ENCODE measurements at places on chromosomes 3 and 15.

GRCh38 chr3:155889212-155889611 is 18.8 kb downstream of the GMPS start:
- no peak for DNase-seq

DNA sequence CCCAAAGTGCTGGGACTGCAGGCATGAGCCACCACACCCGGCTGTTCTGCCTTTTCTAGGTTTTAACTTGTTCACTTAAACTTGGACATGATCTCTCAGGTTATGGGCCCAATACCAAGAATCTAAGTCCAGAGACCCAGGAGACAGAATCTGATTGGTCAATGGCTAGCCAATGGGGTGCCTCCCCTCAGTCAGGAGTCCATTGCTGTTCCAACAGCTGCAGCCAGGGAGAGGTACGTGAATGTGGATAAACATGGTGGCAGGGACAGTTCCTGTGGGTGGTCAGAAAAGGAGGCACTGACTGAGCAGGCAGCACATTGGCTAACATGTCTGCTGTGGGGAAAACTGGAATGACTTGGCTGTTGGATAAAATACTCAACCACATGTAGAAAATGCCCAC is 140.3 kb downstream of the RPLP1 start:
- DNase-seq: no peak

DNA sequence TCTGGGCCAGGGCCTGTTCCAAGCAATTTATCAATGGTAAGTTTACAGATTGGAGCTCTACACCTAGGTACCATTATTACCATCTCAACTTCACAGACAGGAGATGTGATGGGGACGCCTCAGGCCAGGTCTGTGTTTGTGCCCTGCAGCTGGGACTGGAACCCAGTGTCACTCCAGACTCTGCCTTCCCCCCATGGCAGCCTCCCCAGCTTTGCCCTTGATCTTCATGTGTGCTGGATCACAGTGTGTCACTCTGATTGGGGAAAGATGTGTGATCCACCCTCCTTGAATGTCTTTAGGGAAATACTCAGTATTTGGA is 59.6 kb downstream of the MGLL start:
- no peak for DNase-seq

GRCh38 chr3:158369279-158369678 is 201.7 kb upstream of the MLF1 start:
- no peak for DNase-seq

DNA sequence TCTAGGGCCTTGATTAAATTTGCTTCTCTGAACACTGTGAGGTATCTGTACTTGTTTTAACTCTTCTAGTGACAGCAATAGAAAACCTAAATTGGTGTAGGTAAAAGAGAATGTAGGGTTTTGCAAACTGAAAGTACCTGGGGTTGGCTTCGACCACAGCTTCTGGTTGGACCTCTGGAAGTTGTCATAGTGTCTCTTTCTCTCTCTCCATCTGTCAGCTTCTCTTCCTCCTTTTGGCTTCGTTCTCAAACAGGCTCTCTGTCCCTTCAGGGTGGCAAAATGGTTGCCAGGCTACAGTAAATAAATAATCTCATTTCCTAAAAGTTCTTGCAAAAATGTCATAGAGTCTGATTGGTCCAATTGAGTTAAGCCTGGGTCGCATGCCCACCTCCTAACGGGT is 149.3 kb upstream of the CTDSPL start:
- no peak for DNase-seq

DNA sequence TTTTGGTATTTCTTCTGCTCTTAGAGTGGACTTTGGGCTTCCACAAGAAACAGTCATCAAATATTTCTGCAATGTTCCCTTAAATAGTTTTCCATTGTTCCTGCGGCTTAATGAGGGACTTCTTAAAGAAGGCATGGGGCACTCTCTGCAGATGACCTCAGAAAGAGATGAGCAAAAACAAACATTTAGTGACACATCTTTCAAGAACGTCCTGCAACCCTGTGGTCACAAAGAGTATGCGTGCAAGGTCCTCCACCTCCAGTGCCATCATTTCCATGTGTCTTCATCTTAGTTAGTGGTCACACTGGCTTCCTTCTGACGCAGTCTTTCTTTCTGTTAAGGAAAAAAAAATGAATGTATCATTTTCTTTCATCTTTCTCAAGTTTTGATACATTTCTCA is 56.2 kb downstream of the GREM1 start:
- no peak for DNase-seq

GRCh38 chr3:4356220-4356540 is 53.0 kb downstream of the SETMAR start:
- no peak for DNase-seq

DNA sequence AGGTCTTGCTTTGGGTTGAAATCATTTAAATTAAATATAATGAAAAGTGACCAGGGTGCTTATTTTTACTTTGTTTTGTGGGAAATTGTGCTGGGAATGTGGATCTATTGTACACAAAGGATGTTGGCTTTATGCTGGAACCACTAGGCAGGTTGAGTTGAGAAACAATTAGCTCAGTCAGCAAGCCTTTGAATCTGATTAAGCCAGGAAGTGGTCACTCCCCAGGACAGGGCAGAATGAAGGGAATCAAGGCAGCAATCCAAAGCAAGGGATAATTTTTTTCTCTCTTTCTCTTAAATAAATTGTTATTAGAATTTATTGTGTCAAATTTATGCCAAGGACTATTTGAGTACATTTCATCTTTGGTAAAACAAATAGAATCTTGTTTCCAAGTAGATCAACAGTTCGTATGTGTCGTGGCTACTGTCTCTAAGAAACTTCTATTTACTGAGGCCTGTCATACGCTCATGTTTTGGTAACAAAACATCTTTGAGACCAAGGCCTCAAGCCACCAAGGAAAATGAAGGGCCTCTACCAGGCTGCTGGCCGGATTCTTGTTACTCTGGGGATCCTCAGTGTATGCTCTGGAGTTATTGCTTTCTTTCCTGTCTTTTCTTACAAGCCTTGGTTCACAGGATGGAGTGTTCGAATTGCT is at the start of gene TMEM212:
TMEM212 (plus strand) TSS at position 486 of the 655 bp plus-strand sequence; CDS start at position 521, 35 bp downstream.
- DNase-seq: peak; percentile 31

- no peak for DNase-seq
These were observed 76.6 kb upstream of the RNF7 start for GRCh38 chr3:141661229-141662196.

DNA sequence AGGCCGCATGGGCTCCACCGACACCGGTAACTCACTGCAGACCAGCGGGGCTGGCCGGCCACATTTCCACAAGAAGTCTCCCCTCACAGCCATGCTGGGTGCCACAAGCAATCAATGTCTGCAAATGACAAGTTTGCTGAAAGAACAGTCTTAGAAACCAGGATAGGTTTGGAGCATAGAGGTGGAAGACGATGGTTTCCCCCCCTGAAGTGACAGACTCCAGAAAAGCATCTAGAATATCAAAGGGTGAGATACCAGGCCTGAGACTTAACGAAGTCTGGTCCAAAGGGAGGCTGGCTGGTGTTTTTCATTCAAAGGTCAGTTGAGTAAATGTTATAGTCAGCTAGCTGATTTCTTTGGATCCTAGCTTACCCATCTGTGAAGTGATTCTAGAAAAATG is 50.0 kb upstream of the WNT5A start:
- DNase-seq: no peak

GRCh38 chr15:98144388-98144787 is 183.9 kb downstream of the ARRDC4 start:
- DNase-seq: no peak

DNA sequence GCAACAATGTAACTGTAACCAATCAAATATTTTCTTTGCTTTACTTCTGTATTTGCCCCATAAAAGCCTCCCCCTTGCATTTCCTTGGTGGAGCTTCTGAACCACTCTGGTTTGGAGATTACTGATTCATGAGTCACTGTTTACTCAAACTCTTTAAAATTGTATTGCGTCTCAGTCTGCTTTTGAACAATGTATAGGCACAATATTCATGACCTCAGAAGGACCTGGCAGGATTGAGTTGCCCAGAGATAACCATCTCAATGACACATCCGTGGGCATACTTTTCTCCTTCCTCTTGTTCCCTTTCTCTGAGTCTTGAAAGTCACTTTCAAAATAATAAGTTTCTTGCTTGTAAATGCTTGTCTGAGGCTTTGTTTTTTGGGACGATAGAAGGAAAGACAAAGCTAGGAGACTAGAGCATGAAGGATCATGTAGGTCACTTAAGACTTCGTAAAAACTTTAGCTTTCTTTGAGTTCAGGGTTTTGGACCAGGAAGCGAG is 57.1 kb upstream of the POU1F1 start:
- DNase-seq: peak; percentile 71

- no peak for DNase-seq
These were observed 107.2 kb downstream of the THRB start for GRCh38 chr3:24387493-24387892.

DNA sequence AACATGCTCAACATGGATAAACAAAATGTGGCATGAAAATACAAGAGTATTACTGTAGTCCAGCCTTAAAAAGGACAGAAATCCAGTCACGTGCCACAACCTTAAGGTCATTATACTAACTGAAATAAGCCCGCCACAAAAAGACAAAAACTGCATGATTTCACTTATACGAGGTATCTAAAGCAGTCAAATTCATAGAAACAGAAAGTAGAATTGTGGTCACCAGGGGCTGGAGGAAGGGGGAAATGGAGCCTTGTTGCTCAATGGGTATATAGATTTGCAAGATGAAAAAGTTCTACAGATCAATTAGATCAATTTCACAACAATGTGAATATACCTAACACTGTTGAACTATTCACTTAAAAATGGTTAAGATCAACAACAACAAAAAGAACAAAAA is 7.4 kb downstream of the GLB1 start:
- DNase-seq: no peak

DNA sequence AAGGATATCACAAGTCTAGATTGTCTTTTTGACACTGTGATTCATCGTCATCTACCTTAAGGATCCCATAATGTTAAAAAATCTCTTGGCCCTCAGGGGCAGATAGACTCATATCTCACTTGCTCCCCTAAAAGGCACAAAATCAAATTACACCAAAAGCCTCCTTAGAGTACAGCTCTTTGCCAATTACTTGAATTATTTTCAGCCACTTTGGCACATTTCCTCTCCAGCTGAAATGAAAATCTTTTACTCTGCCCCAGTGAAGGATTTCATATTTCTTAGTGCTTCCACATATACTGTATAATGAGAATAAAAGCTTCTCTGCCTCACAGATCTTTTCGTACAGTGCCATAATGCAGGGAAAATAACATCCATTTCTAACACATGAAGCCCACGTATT is 190.7 kb upstream of the GBE1 start:
- no peak for DNase-seq

DNA sequence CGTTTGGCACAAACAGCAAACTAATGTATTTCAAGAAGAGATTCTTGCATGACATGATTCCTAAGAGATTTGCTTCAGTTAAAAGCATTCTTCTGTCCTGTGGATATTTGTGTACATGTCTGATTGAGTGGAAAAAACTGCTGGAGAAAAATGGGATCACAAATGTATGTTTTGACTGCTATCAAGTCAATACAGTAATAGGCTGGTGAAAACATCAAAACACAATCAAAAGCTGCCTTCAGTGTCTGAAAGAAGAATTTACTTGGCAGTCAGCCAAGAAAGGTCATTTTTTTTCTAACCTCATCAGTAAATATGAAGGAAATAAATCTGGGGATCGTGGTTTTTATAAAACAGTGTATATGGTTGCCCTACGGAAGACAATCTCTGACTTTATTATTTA is 1214.8 kb downstream of the NSUN3 start:
- no peak for DNase-seq

DNA sequence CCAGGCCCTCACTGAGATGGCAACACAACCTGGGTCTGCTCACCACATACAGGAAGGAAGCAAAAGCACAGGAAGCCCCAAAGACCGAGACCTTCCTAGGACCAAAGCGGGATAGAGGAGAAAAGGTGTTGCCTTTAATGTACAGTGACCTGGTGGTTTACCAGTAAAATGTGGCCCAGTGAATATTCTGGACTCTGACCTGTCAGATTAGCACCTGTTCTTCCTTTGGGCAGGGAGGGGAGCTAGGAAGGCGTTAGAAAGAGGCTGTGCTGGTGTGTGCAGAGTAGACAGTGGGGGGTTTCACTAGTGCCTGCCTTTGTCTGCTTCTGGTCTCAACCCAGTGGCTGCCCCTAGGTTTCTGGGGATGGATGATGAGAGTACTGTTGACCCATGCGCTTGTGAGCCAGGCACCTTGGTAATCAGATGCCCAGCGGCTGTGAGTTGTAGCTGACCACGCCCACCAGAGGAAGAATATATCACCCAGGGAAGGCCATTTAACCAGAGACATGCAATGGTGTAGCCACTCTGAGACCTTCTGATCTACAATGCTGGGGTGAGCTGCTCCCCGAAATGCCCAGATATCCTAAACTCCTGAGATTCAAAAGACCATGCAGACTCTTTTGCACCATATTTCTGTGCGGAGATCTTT is 90.1 kb upstream of the NEO1 start:
- no peak for DNase-seq

DNA sequence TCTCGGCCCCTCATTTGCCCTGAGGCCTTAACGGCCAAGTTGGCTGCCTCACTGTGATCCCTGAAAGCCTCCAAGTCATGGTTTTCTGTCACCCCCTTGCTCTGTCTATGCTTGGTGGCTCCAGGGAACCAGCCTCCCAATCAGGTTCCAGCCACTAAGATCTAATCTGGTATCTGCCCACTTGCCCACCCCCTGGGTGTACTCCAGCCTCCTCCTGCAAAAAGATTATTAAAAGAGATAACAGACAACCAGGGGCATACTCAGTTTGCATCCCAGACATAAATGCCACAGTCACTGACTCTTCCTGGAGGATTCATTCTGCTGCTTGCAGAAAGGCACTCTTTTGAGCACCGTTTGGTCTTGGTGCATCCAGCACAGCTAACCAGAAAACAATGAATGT is 103.9 kb downstream of the NTRK3 start:
- no peak for DNase-seq

- DNase-seq: no peak
These were observed 6.2 kb downstream of the ETV5 start for GRCh38 chr3:186102687-186103086.

DNA sequence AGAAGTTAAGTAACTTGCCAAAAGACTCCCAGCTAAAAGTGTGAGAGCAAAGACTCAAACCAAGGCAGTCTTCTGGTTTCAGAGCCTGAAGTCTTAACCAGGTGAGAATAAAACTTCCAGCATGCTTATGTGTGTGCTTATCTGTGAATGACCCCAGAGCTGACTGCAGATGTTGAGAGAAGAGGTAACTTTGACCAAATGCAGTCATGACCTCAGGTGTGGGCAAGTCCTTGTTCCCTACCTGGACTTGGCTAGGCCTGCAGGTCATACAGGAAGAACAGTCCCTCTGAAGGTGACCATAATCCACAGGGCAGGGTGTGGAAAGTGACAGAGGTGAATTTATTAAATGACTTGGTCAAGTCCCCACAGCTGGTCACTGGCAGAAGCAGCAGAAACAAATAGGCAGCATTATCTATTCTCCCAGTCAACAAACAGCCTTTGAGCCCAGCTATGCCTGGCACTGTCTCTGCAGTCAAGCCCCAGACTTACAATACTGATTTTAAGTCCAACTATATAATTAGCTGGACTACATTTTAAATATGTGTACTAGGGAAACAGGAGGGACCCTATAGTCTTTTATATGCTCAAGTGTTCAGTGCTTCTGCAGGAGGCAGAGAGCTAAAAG is 3.0 kb upstream of the CPEB1 start:
- DNase-seq: no peak

- no peak for DNase-seq
These were observed 4.5 kb downstream of the RPL22L1 start for GRCh38 chr3:170865209-170866094.

- no peak for DNase-seq
These were observed 363 bp downstream of the EMC3 start for GRCh38 chr3:9986230-9986725.
